ENCODE measurements at places on chromosomes 7 and 10. TPM values are rescaled to one million over a fixed set of nuclear protein-coding genes. Genes with fewer than 3 reads are reported as not detected.

The ITPRID1 gene
- total RNA-seq: not detected

The ZSCAN25 gene
- 16.8 TPM for total RNA-seq

The NEUROG3 gene
- not detected for total RNA-seq

The SEC61G gene
- 328 TPM for total RNA-seq

The PKD2L1 gene
- 0.31 TPM for total RNA-seq

The VWC2 gene
- total RNA-seq: not detected

The CTBP2 gene
- total RNA-seq: not detected

The AKR1D1 gene
- 37.0 TPM for total RNA-seq

DNA sequence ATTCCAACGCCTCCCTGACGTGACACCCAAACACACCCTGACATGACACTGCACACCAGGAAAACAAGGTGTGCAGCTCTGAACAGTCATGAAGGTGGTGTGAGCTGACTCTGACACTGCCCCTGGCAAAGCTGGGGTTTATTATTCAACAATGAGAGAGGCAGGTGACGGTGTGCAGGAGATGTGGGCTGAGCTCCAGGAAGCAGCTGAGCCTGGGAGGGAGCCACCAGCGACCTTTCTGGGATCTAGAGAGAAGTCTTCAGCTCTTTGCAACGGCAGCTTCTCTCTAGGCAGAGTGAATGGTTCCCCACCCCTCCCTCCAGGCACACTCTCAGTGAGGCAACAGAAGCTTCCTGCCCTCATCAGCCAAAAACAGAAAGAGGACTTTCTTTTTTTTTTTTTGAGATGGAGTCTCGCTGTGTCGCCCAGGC is 65.6 kb downstream of the SH3PXD2A start:
- DNase-seq: no peak

DNA sequence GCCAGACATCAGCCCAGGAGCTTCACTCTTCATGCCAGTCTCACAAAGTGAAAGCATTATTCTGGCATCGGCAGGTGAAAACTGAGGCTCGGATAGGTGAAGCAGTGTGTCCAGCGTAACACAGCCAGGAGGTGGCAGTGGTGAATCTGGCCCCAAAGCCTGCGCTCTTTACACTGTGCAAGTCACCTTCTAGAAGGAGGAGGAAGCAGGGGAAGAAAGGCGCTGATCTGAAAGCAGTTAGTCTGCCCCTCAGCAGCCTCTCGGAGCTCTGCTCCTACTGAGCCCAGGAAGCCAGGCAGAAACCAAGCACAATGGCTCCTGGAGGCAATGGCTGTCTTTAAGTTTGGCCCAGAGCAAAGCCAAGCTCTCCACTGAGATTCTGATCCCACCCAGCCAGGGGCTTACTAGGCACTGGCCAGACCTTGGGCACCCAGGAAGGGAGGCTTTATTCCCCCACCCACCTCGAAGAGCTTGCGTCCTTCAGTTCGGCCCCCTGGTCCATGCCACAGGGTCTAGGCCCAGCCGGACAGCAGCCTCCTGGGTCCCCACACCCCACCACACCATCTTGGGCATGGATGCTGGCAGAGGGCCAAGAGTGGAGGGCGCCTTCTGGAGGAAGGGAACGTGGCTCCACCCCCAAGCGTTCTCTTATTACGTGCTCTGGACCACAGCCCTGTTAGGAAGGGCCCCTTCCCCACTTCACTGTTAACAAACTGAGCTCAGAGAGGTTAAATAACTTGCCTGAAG is 104.5 kb downstream of the GRID1 start:
- peak; percentile 5 for DNase-seq

- DNase-seq: no peak
Measured at GRCh38 chr7:21941611-21942141, 4.0 kb downstream of the CDCA7L start.

DNA sequence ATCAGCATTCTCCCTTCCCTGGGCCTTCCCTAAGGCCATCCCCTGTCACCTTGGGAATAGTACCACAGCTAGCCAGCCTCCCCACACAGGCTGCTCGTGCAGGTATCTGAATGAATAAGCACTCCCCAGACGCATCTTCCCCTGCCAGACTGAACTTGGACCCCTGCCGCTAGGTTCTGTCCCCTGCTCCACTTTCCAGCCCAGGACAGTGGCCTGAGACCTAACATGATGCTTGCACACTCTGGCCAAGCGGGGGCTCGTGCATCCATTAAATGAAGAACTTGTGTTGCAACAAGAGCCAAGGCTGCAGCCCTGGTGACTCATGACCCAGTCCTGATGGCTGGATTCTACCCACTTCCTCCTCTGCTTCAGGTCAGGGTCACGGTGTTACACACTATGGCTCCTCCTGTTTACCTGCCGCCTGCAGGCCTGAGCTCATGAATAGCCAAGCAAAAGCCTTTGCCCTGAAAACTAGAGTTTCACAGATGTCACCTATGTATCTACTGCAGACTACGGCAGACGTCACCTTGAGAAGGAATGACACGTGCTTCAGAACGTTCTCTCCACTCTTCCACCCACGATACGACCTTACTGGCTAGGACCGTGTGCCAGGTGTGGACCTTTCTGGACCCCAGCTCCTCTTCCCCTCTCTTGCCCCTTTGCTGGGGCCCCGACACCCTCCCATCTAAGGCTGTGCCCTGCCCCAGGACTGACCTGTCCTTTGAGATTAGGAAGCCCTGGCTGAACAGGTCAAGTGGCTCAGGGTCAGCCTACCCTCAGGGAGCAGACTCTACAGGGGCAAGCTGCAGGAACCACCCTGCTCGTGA is 6.5 kb downstream of the ASB13 start:
- DNase-seq: peak; percentile 96

DNA sequence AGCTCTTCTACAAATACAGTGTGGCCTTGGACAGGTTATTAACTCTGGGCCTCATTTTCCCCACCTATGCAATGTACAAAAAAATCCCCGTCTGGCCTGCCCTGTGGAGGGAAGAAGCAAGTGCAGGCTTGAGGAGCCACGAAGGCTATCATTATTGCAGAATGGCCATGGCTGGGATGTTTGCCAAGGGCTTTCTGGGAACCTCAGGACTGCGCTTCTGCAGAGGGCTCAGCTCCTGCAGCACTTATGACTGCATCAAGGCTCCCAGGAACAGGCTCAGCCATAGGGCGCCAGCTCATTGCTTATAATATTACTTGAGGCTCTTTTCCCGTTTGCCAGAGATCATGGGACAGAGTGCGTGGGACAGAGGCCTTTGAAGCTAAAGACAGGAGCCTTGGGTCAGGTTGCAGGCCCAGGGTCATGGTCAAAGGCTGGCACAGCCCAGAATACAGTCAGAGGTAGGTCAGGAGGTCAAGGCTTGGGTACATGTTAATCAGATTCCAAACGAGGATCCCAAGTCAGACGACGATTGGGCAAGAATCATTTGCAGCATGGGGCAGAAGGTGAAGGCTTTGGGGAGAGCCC is 20.6 kb upstream of the C10orf105 start:
- no peak for DNase-seq

- DNase-seq: no peak
Measured at GRCh38 chr7:151793531-151793951, 83.4 kb downstream of the PRKAG2 start.

DNA sequence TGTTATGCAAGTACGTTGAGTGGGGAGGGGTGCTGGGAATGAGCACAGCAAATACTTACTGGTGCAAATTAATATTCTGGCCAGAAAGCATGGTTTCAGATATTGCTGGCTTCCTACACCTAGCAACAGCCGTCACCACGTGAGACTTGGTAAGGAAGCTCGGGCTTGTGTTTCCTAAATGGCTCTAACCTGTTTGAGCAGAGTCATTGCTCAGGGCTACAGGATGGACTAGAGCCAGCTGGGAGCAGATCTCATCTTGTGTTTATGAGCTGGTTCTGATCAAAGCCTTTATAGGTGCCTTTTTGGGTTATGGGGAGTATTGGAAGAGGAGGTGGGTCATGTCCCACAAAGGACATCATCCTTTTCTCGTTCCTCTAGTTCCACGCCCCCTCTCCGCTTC is 200.3 kb downstream of the BUB3 start:
- DNase-seq: no peak

DNA sequence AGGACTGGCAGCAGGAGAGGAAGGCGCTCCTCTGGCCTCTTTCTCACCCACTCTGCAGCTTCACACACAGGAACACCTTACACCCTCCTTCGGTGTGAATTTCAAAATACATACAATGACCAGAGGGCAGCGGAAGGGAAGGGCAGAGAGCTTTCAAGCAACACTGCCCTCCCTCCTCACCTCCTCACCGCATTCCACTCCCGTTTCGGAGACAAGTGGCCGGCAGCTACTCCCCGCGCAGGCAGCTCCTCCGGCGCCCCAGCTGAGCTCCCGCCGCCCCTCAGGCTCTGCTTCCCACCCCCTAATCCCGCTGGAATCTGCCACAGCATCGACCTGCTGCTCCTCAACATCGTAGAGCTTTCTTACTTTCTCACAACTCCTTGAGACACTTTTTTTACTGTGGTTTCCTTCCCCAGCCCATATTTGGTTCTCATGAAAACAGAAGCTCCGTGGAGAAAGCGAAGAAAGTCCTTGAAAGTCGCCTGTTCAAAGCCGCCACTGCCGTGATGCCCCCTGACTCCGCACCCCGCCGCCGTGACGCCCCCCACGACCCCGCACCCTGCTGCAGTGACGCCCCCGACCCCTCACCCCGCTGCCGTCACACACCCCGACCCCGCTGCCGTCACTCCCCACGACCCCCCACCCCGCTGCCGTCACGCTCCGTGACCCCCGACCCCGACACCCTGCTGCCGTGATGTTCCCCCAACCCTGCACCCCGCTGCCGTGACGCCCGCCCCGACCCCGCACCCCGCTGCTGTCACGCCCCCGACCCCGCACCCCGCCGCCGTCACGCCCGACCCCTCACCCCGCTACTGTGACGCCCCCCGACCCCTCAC is 14.6 kb upstream of the GPER1 start:
- DNase-seq: no peak

- DNase-seq: no peak
Measured at GRCh38 chr10:51313251-51313650, 239.0 kb downstream of the PRKG1 start.

- DNase-seq: no peak
Measured at GRCh38 chr7:134155871-134156270, 28.7 kb downstream of the LRGUK start.

DNA sequence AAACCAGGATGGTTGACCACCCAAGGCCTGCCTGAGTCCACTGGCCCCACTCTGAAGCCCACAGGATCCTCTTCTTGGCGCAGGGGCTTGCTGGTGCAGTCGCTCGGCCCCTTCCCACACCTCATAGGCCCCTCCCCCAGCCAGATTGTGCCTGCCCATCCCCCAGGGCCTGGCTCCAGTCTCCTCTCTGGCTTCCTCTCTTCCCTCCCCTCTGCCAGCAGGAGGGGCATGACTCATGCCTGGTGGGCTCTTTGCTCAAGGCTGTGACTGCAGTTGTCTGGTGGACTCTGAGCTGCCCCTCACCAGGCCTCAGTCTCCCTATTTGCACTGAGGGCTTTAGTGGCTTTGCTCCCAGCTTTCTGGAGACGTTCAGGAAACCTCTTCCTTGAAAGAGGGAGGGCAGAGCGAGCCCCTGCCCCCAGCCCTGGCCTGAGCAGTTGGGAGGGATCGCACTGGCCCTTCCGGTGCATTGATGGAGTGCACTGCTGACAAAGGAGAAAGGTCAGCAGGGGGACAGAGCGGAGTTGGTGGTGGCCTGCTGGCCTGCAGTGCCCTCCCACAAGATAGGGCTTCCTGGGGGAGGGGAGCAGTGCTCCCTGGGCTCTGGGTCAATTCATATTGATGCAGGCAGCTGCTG is 60.7 kb downstream of the ZMIZ1 start:
- peak; percentile 45 for DNase-seq

DNA sequence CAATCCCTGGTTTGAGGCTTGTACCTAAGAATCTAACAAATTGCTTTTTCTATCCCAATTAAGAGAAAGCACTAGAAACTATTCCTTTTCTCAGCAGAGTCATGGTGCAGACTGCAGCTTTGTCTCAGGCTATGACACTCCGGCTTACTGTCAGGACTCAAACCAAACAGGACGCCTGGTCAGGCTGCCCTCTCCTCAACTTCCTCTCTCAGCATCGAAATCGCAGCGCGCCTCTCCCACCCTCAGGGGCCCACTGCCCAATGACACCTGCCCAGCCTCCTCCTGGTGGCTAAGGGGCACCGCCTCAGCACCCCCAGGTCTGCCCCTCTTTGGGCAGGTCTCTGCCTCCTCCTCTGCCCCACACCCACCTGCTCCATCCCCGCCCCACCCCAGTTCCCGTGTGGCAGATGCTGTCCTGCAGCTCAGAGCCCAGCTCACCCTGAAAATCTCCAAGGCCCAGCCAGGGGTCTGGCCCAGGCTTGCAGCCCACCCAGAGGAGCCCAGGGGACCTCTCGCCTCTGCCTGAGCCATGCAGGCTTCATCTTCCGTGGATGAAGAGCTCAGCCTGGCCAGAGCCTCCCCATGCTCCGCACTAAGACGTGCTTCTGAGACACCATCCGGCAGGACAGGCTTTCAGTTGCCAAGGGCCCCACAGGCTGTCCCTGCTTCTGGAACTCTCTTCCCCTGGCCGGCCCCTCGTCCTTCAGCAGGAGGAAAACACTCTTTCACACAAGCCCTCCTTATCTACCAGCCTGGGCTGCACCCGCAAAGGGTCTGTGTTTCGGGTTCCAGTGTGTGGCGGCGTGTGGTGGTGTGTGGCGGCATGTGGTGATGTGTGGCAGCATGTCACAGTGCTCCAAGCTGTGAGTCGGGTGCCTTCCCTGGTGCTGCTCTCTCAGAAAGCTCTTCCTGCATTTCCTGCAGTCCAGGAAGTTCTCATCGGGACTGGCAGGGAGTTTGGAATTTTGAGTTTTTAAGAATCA is 16.4 kb upstream of the PTPRN2 start:
- DNase-seq: no peak
